ENCODE measurements at places on chromosomes 3 and 15. TPM values are rescaled to one million over a fixed set of nuclear protein-coding genes. Genes with fewer than 3 reads are reported as not detected.

- peaks cover 49% of the 10 kb centered on the region for H3K4me1 ChIP-seq
- no peak overlapping the region for H3K27ac ChIP-seq
- no peaks in the 10 kb centered on the region for H3K36me3 ChIP-seq
- H3K4me3 ChIP-seq, result no peak overlapping the region
- no peak for DNase-seq
Observed at GRCh38 chr15:71121442-71121841, 6.2 kb downstream of the THSD4 start.

CYP1A2 gene
- total RNA-seq, result not detected

DNA sequence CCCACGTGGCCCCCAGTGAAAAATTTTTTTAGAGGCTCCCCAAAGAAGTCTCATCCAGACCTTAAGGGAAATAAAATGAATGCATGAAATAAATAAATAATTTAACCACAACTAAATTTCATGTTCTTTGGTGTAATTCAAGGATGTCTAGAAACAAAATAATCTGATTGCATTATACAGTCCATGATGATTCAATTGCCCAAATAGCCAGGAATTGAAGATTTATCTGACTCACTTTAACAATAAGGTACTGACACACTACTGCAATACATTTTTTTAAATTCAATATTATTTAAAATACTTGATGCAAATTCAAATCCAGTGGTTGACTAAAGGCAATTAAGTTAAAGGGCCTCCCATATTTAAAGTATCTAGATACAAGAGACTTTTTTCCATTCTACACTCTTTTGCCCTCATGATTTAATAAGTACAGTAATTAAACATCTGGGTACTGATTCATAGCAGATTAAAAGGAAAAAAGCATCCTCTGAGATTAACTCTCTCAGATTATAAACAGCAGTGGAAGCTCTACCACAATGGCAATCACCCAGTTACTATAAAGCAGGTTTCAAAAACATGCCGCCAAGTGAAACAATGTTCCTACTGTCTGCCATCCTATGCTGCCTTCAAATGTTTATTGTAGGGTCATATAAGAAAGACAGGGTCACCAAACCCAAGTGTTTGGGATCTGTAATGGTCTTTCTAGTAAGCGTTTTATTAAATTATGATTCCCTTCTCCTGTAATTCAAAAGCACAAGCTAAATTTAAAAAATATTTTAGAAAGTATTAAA is 9.9 kb downstream of the UQCC5 start:
- H3K27me3 ChIP-seq, result no peaks in the 10 kb centered on the region
- H3K4me3 ChIP-seq, result no peak overlapping the region
- H3K36me3 ChIP-seq, result peaks cover 39% of the 10 kb centered on the region
- peaks cover 3% of the 10 kb centered on the region for H3K4me1 ChIP-seq
- DNase-seq, result no peak

PLA2G4F gene
- 35.1 TPM for total RNA-seq

DNA sequence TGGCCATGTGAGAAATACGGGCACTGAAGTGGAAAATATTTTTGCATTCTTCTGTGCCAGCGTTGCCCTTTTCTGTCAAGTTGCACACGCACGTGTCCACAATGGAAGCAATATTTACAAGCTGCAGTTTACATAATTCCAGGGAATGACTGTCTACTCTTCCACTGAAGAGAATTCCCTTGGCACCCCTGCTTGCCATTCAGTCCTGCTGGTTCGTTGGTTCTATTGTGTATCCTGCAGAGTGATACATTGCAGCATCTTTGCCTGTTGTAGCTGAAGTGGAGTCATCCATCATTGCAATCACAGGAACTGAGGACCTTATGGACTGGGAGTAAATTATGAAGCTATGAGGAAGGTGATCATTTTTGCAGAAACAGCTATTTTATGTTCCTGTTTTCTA is 759.4 kb downstream of the ROBO2 start:
- no peaks in the 10 kb centered on the region for H3K27me3 ChIP-seq
- H3K4me1 ChIP-seq, result no peaks in the 10 kb centered on the region
- no peaks in the 10 kb centered on the region for H3K36me3 ChIP-seq
- H3K27ac ChIP-seq, result no peak overlapping the region
- no peak for DNase-seq

GRCh38 chr3:124981472-124981871 is 46.9 kb upstream of the MUC13 start:
- peaks cover 11% of the 10 kb centered on the region for H3K4me1 ChIP-seq
- peaks cover 17% of the 10 kb centered on the region for H3K36me3 ChIP-seq
- H3K4me3 ChIP-seq, result no peak overlapping the region
- no peaks in the 10 kb centered on the region for H3K27me3 ChIP-seq

DNA sequence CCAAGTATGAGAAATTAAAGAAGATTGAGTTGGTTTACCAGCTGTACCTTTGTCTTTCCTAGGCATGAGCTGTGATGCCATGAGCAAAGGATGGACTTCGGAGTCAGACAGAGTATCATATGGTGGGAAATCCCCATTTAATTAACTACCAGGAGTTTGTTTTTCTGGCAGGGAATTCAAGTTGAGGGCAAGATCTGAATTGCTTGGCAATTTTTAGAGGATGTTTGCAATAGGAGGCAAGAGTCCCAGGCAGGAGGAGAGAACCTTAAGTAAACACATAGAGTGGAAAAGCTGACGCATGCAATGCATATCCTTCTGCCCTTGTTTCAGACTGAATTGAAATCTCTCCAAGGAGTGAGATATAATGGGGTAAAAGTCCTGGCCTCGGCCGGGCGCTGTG is 569.7 kb upstream of the MDFIC2 start:
- no peaks in the 10 kb centered on the region for H3K27me3 ChIP-seq
- H3K4me1 ChIP-seq, result no peaks in the 10 kb centered on the region
- no peaks in the 10 kb centered on the region for H3K36me3 ChIP-seq

PLIN1 gene
- total RNA-seq, result 53.3 TPM

FMN1 gene
- 20.1 TPM for total RNA-seq

GRCh38 chr3:73766599-73767381 is 142.0 kb upstream of the PDZRN3 start:
- H3K4me1 ChIP-seq, result peaks cover 15% of the 10 kb centered on the region
- DNase-seq, result no peak
- peak overlapping the region; percentile 33 for H3K4me3 ChIP-seq
- no peaks in the 10 kb centered on the region for H3K27me3 ChIP-seq
- peak overlapping the region; percentile 77 for H3K27ac ChIP-seq
- H3K36me3 ChIP-seq, result no peaks in the 10 kb centered on the region

DNA sequence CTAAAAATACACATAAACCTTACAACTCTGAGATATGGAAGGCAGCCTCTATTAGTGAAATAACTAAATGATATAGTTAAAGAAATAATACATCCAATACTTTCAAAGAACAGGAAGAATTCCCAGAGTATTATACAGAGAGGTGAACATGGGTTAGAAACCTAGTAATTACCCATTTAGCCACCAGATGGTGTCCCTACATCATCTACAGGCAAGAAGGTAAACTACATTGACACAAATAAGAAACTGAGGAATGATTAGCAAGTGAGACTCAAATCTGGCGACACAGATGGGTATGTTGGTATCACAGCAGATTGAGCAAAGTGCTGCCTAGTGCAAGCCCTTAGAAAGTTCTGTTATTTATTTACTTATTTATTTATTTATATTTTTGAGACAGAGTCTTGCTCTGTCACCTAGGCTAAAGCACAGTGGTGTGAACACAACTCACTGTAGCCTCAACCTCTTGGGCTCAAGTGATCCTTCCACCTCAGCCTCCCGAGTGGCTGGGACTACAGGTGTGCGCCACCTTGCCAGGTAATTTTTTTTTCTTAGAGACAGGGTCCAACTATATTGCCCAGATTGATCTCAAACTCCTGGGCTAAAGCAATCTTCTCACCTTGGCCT is 28.2 kb downstream of the NEK4 start:
- no peak for DNase-seq
- no peaks in the 10 kb centered on the region for H3K4me1 ChIP-seq
- no peak overlapping the region for H3K4me3 ChIP-seq
- H3K36me3 ChIP-seq, result no peaks in the 10 kb centered on the region

DNA sequence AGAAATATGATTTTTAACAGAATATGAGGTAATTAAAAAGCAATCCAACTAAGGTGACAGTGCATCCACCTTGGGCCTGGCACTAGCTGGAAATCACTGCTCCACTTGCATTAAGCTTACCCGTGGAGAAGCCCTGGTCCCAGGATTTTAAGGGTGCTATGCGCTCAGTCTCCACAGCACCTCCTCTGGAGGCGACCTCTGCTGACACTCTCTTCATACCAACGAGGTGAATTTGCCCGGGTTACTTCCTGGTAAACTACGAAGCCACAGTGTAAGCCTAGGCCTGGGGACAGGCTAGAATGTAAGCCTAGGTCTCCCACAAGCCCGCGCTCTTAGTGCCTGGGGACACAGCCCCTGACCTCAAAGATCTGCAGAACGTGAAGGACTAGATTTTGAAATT is 793 bp downstream of the APOD start:
- no peaks in the 10 kb centered on the region for H3K36me3 ChIP-seq
- peaks cover 24% of the 10 kb centered on the region for H3K4me1 ChIP-seq
- no peak for DNase-seq
- H3K27me3 ChIP-seq, result no peaks in the 10 kb centered on the region

- H3K4me3 ChIP-seq, result no peak overlapping the region
- no peak for DNase-seq
- H3K36me3 ChIP-seq, result no peaks in the 10 kb centered on the region
- no peaks in the 10 kb centered on the region for H3K27me3 ChIP-seq
Observed at GRCh38 chr3:30069056-30069455, 537.3 kb upstream of the TGFBR2 start.

DNA sequence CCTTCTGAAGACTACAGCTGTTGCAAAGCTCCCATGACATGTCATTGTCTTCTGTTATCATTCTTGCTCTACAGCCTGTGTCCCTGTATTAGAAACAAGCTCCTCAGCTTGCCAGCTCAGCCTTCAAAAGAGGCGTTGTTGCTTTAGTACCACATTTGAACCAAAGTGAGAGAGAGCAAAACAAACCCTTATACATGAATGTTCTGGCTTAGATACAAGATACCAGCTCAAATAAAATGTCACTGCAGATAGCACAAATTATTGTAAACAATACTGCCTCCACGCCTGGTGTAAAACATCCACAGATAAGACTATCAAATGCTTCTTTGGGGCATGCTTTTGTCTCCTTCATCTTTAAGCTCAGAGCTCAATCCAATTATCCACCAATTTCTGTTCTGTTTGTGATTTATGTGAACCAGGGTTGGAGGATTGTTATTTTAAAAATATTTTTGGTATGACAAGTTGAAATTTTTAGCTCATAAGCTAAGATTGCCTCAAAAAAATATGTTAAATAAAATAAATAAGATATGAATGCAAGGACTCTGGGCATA is 403.6 kb upstream of the CDIN1 start:
- DNase-seq, result no peak
- no peak overlapping the region for H3K4me3 ChIP-seq
- H3K36me3 ChIP-seq, result no peaks in the 10 kb centered on the region

- peaks cover 77% of the 10 kb centered on the region for H3K4me1 ChIP-seq
- no peaks in the 10 kb centered on the region for H3K27me3 ChIP-seq
- no peak overlapping the region for H3K4me3 ChIP-seq
- H3K27ac ChIP-seq, result peak overlapping the region; percentile 26
- no peak for DNase-seq
- H3K36me3 ChIP-seq, result no peaks in the 10 kb centered on the region
Observed at GRCh38 chr15:45641374-45641781, 6.5 kb downstream of the SQOR start.

- no peaks in the 10 kb centered on the region for H3K36me3 ChIP-seq
- no peaks in the 10 kb centered on the region for H3K27me3 ChIP-seq
- peaks cover 18% of the 10 kb centered on the region for H3K4me1 ChIP-seq
Observed at GRCh38 chr3:187750513-187751123, 5.3 kb upstream of the BCL6 start.

DUOX1 gene
- 98.7 TPM for total RNA-seq

BOC gene
- total RNA-seq, result 93.1 TPM

TIPIN gene
- total RNA-seq, result 7.9 TPM

DNA sequence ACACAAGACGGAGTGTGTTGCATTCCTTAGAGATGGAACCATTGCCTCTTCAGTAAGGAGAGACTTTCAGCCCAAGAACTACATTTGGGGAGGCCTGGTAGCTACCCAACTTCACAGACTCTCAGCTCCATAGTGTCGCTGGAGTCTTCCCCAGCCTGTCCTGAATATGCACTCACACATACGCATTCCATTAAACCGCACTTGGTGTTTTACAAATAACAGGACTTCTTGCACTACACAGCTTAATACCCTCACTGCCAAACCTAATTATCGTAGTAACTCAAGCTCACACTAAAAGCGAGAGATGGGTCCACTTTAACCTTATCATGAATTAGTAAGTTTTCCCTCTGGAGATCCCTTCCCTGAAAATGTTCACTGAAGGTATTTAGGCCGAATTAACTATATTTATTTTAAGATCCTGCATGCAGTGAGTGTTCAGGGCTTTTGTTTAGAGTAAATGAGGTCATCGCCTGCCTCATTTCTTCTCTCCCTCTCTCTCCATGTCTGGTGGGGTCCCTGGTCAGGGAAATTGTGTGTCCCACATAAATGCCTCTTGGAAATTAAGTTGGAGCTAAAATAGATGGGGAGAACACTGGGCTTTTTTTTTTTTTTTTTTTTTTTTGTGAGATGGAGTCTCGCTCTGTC is 171.9 kb downstream of the FAM43A start:
- no peak for DNase-seq
- H3K4me1 ChIP-seq, result peaks cover 24% of the 10 kb centered on the region
- H3K4me3 ChIP-seq, result no peak overlapping the region
- H3K27ac ChIP-seq, result no peak overlapping the region
- no peaks in the 10 kb centered on the region for H3K36me3 ChIP-seq

- H3K27ac ChIP-seq, result no peak overlapping the region
- no peaks in the 10 kb centered on the region for H3K4me1 ChIP-seq
- H3K27me3 ChIP-seq, result no peaks in the 10 kb centered on the region
Observed at GRCh38 chr3:24763393-24763792, 268.7 kb upstream of the THRB start.

GRCh38 chr3:125478326-125478725 is 41.7 kb downstream of the SNX4 start:
- no peak overlapping the region for H3K27ac ChIP-seq
- H3K4me1 ChIP-seq, result no peaks in the 10 kb centered on the region
- no peak for DNase-seq
- no peaks in the 10 kb centered on the region for H3K36me3 ChIP-seq
- no peak overlapping the region for H3K4me3 ChIP-seq

GPR27 gene
- 1.2 TPM for total RNA-seq

GRCh38 chr15:48928877-48929538 is 34.7 kb downstream of the SHC4 start:
- no peaks in the 10 kb centered on the region for H3K36me3 ChIP-seq
- H3K4me3 ChIP-seq, result no peak overlapping the region
- DNase-seq, result no peak
- H3K4me1 ChIP-seq, result no peaks in the 10 kb centered on the region

GRCh38 chr3:111324645-111325044 is 217.4 kb upstream of the CD96 start:
- H3K27me3 ChIP-seq, result no peaks in the 10 kb centered on the region
- DNase-seq, result no peak
- no peaks in the 10 kb centered on the region for H3K36me3 ChIP-seq
- H3K4me3 ChIP-seq, result no peak overlapping the region
- no peaks in the 10 kb centered on the region for H3K4me1 ChIP-seq

ISG20 gene
- total RNA-seq, result 15.7 TPM

GRCh38 chr3:127136706-127137105 is 56.2 kb upstream of the PRR23E start:
- H3K27me3 ChIP-seq, result no peaks in the 10 kb centered on the region
- H3K27ac ChIP-seq, result no peak overlapping the region
- H3K4me1 ChIP-seq, result peaks cover 32% of the 10 kb centered on the region
- DNase-seq, result no peak
